ENCODE measurements at places on chromosomes 6 and 20.

DNA sequence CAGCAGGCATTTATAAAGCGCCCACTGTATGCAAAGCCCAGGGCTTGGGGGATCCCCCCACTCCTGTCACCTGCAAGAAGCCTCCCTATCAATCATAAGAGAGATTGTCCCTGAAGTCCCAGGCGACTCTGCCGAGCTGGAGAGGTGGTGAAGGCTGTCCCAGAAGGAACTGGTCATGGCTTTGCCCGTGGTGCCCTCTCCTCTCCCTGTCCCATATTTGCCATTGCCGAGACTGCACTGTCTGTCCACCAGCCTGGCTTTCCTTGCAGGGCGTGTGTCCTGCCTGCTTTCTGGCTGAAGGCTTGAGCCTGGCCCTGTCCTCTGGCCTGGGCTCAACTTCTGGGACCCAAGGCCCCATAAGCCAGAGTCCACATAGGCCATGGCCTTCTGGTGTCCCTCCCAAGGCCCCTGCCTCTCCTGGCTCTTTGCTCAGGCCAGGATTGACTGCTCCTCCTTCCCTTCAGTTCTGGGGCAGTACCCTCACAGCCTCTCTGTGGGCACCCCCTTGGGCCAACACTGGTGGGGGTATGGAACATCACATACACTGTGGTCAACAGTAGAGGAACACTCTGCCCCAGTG, 46.9 kb downstream of the CPXM1 start:
- DNase-seq = no peak

- no peak for DNase-seq
These were observed 88.9 kb downstream of the FHL5 start for GRCh38 chr6:96651816-96652215.

- DNase-seq = no peak
These were observed 121.3 kb upstream of the PTPRK start for GRCh38 chr6:128641703-128642102.

DNA sequence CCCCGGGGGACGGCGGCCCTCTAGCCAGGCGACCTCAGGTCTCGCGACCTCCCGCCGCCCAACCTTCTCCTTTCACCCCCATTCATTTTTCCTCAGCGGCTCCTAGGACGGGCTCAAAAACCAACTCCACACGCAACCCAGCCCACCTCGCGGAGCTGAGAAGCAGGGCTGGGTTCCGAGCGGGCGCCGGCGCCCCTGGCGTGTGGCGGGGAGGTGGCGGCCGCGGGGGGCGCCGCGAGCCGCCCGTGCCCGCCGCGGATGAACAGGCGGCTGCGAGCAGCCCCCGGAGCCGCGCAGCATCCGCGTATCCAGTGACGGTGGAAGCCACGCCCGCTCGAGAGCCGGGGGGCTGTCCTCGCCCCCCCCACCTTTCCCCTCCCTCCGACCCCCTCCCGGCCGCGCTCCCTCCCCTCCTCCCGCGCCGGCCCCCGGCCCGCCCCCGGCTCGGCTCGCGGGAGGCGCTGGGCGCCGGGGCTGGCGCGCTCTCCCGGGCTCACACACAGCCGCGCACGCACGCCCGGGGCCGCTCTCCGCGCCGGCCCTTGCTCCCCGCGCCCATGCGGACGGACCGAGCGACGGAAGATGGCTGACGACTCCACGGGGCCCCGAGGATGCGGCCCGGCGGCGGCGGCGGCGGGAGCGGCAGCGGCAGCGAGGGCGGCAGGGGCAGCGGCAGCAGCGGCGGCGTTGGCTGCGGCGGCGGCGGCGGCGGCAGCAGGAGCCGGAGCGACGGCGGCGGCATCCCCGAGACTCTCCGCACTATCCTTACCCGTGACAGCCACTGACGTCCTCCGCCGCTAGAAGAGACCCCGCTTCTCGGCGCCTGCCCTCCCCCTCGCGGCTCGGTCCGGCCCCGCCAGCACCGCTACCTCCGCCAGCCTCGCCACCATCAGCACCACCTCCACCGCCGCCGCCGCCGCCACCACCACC, at the start of gene SOBP:
SOBP (plus strand) TSS at position 482 of the 930 bp plus-strand sequence. CDS start 500 bp downstream, outside the sequence.
- peak; percentile 54 for DNase-seq

DNA sequence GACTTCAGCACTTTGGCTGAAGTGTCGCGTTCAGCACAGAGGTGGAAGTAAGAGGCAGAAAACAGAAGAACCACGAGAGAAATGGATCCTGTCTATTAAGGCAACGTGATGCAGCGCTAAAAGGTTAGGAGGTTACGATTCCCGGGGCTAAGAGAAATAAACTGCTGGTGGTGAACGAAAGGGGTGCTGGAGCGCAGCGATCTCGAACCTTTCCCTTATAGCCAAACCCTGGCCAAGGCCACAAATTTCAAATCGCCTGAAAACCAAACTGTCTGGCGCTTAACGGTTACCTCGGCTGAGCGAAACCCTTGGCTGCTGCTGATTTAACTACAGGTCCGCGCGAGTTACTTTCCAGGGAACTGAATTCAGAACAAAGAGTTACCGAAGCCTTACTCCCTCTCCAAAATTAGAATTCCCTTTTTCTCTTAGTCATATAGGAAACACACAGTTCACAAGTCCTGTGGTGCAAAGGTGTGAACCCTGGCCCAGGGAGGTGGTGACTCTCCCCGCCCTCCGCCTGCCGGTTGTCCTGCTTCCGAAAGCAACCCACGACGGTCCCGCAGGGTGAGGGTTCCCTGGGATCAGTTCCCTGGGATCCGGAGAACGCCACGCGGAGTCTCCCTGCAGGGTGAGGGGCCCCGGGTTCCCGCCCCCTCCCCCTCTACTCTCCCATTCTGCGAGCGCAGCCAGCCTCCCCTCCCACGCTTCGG, 1.3 kb upstream of the SLC35D3 start:
- peak; percentile 31 for DNase-seq

DNA sequence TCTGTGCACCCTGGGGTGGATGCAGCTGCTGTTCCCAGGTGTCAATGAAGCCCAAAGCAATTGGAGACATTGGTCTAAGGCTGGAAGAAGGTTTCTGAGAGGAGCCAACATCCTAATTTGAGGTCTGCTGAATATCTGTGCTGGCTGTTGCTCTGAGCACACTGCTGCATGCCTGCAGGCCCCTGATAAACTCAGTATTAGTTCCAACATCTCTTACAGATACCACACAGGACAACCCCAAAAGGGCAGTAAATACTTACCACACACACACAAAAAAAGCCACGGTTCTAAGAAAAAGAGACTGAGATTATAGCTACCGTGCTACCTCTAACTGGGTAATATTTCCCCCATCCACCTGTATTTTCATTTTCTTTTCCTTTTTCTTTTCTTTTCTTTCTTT, 164.3 kb upstream of the SOX4 start:
- DNase-seq = no peak

GRCh38 chr6:126914801-126915200, 203.7 kb upstream of the RSPO3 start:
- no peak for DNase-seq

DNA sequence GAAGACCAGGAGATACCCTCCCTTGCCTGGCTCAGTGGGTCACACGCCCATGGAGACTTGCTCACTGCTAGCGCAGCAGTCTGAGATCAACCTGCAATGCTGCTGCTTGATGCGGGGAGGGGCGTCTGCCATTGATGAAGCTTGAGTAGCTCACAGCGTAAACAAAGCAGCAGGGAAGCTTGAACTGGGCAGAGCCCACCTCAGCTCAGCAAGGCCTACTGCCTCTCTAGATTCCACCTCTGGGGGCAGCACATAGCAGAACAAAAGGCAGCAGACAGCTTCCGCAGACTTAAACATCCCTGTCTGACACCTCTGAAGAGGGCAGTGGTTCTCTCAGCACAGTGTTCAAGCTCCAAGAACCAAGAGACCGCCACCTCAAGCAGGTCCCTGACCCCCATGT, 271.3 kb downstream of the ESR1 start:
- no peak for DNase-seq

DNA sequence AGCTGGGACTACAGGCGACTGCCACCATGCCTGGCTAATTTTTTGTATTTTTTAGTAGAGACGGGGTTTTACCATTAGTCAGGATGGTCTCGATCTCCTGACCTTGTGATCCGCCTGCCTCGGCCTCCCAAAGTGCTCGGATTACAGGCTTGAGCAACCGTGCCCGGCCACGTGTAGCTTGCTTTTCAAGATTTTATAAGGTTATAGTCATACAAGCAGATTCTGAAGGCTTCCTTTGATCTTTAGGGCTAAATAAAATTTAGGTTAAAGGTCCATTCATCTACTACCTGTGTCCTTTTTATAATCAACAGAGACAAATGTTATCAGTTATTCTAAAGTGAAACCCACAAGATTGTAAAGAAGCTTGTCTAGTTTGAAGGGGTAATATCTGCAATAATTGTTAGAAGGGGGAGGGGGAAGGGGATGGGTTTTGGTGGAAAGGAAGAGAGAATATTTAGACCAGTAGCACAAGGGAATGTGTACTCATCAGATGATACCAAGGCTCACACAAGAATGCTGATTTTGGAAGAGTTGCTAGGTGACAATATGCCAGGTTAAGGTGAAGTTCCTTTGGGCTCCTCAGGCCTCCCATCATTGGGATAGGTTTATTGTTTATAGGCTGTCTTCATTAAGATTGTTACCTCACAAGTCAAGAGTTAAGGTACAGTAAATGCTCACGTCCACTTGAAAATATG, 284.7 kb downstream of the ALDH8A1 start:
- no peak for DNase-seq

DNA sequence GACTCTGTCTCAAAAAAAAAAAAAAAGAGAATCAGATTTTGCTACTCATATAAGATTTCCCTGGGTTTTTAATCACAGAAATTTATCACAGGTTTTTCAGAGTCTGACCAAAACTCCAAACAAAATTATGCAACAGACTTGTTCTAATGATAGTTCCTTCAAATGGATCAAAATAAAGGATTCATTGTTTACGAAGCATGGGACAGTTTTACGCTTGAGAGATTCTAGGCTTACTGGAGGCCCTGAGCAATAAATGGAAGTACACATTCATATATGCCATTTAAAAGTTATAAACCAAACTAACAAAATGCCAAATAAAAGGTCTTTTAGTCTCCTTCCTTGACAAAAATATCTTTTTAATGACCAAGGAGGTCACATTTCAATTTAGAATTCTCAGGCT, 245.1 kb upstream of the KCNQ5 start:
- no peak for DNase-seq

GRCh38 chr6:87789198-87789899, 87.3 kb upstream of the AKIRIN2 start:
- DNase-seq = no peak

DNA sequence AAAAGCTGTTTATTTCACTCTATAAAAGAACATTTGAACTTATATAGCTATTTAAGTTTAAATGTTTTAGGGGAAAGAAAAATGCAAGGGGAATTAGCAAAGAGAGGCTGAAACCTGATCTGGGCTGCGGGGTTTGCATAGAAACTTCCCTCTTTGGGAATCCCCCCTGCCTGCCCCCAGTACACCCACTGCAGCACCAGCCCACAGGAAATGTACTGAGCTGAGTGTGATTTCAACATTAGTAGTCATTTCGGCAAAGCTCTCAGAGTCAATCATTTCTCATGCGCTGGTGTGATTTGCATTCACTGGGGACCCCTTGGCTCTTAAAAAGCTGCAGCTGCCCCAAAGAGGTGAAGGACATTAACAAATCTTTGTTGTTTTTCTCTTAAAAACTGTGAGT, 859.4 kb downstream of the MAFB start:
- no peak for DNase-seq

DNA sequence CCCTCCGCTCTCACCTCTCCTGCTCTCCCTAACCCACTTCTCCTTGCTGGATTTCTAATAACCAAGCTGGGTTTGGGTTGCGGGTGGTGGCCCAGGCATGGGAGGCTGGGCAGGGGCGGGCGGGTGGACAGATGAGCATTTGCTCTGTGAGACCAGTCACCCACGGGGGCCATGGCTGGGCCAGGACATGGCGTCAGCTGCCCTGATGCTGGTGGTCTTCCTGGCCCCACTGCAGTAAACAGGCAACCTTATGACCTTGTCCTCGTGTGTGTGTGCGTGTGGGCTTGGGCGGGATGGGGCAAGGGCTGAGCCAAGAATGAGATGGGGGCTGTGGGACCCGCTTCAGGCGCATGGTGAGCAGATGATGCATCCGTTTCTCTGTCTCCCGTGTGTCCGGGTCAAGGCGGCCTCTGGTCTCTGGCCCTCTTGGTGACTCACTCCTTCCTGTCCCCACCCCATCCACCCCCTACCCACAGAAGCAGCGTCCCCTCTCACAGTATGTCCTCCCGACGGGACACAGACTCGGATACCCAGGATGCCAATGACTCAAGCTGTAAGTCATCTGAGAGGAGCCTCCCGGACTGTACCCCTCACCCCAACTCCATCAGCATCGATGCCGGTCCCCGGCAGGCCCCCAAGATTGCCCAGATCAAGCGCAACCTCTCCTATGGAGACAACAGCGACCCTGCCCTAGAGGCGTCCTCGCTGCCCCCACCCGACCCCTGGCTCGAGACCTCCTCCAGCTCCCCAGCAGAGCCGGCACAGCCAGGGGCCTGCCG, 41.4 kb upstream of the MYL9 start:
- DNase-seq = no peak

- no peak for DNase-seq
These were observed 1.1 kb downstream of the CCDC170 start for GRCh38 chr6:151494936-151495320.

DNA sequence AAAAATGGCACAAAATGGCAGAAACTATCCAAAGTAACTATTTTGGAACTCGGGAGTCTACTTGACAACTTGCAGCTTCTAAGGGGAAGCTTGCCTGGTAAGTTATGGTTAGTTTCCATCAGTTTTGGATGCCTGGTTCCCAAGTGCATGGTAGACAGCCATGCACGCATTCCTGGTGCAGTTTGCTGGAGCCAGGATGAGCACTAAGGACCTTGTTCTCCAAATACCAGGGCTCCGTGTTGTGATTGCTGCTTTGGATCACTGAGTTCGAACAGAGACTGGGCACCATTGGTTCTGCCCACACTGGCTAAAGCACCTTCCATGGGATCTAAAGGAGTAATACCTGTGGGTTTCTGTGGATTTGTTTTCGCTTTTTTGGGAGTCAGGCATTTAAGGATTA, 103.7 kb downstream of the FAM120B start:
- DNase-seq = no peak

GRCh38 chr6:124823240-124824111, 138.8 kb upstream of the RNF217 start:
- DNase-seq = no peak

GRCh38 chr6:2110504-2110903, 134.9 kb downstream of the GMDS start:
- peak; percentile 46 for DNase-seq

GRCh38 chr6:78570044-78570443, 297.3 kb upstream of the IRAK1BP1 start:
- no peak for DNase-seq

DNA sequence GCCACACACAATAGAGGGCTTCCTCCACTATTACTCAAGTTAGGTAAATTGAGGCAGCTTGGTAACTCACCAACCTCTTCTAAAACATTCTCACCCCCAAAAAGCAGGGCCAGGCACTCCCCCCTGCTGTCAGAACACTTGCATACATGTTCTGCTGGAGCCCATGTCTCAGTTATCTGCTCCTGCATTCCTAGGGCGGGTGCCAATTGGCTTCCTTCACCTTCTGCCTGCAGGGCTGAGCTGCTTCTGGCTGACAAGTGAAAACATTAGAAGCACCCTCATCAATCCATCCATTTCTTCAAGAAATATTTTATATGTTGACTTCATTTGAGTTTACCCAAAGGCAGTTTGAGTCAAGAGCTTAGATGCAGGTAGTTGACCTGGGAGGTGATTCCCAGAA, 4.5 kb upstream of the ENTPD6 start:
- DNase-seq = no peak

- no peak for DNase-seq
These were observed 40.4 kb downstream of the DLL1 start for GRCh38 chr6:170250455-170250854.
